ENCODE measurements at places on chromosomes 7 and 10.

- no peak for DNase-seq
Observed at GRCh38 chr10:101695404-101695890, 477 bp upstream of the FBXW4 start.

DNA sequence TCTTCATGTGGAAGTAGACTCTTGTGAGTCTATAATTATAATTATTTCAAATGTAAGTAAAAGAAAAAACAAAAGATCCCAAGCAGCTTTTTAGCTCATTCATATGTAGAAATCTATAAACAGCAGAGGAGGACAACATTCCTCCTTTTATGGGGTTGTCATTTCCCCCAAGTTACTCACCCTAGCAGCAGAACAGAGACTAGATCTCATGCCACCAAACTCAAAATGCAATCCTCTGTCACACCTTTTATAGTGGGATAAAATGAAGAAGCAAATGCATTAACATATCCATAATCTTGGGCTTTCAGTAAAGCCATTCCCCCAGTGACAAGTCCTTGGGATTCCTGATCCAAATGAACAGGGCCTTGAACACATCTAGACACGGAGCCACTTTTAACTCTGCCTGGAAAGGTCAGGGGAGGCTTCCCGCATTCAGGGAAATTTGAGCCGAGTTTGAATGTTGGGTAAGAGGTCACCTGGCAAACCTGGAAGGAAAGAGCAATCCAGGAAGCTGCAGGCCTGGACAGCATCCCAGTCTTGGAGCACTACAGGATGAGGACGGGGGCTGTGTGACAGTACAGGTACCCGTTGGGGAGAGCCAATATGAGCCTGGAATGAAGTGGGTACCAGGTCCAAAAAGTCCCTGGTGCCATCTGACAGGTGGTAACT, 76.4 kb downstream of the DOCK4 start:
- no peak for DNase-seq

- DNase-seq: no peak
Observed at GRCh38 chr10:73060738-73061635, 35.7 kb downstream of the P4HA1 start.

DNA sequence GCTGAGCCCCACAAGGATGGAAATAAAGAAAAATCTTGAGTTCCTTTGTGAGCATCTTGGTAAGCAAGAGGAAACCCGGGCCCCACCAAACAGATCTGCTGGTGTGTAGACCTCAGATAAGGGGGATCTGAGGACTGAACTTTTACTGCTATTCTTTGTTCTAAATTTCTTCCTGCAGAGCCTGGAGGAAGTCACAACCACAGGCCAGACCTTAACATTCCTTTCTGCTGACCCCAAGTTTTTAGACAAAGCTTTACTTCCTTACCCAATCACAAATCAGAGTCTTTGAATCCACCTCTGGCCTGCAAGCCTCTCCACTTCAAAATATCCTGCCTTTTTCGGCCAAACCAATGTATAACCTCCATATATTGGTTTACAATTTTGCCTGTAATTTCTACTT, 352.6 kb upstream of the AUTS2 start:
- no peak for DNase-seq

GRCh38 chr7:92697012-92697411, 106.8 kb upstream of the FAM133B start:
- no peak for DNase-seq

DNA sequence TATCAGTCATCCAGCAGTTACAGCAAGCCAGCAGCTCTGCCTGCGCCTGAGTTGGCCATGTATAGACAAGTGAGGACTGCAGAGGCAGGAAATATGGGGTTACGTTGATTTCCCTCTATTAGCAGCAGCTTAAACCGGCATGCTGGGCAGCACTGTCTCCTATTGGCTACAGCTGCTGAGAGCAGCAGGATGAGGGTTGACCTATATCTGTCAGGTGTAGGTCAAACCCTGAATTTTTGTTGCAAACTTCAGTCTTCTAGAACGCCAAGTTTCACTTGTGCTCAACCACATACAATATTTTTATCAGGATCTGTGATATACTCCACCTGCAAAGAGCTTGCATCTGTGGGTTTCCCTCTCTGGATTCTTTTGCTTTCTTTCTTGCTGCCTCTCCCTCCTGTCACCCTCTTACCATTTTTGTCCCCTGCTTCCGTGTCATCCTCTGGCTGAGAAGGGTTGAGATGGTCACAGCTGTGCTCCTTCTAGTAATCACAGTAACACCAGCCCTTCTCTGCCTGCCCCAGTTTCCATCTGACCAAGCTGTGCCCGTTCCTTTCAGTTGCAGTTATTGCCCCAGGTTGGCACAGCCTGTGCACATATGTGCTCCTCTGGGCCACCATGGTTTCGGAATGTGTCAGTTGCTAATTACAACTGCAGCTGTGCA, 23.8 kb upstream of the GLCCI1 start:
- DNase-seq: no peak

DNA sequence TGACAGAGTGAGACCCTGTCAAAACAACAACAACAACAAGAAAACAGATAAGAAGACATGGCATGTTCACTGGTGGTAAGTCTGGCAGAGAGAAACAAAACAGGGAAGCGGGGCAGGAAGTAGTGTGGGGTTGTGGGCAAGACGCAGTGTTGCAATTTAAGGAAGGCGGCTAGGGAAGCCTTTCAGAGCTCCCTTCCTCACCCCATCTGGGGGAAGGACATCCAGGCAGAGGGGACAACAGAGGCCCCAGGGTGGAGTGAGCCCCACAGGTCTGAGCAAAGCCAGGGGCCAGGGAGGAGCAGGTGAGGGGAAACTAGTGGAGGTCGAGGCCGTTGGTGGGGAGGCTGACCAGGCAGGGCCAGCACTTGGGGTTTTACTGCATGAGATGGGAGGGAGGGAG, 16.8 kb downstream of the LAT2 start:
- no peak for DNase-seq

GRCh38 chr10:100148353-100149211, 37.2 kb downstream of the ERLIN1 start:
- DNase-seq: no peak

DNA sequence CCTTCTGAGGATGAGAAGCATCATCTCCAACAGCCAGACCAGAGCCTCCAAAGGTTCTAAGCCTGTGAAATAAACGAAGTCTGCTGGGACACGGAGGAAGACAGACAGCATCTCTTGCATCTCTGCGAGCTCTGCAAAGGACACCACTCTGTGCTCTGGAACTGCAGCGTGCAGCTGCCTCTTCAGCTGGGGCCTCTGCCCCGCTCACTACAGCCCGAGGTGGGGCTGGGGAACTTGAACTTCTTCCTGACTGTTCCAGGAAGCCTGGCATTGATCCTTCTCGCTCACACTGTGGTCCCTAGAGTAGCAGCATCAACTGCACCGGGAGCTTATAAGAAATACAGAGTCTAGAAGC, 163.3 kb downstream of the USP6NL start:
- DNase-seq: no peak

- no peak for DNase-seq
Observed at GRCh38 chr7:148584154-148584827, 6.3 kb upstream of the C7orf33 start.

DNA sequence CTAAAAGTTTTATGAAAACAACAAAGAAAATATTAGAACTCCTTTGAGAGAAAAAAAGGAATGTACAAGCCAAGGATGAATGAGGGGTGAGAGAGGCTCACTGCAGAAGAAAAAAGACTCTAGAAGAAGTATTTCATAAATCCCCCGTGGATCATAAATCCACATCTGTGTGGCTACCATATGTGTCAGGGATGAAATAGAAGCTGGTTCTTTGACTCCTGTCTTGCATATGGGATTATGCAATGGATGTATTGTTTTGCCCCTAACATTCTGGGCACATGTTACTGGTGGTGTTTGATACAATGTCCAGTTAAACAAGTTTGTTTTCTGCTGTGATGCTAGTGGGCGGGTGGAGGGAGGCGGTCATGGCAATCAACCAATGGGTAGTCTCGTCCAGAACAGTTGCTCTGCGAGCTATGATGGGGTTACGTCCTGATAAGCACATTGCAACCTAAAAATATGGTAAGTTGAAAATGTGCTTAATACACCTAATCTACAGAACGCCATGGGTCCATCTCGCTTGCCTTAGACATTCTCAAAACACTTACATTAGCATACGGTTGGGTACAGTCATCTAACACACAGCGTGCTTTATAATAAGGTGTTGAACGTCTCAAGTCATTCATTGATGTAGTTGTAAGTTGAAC, 34.1 kb upstream of the PITRM1 start:
- no peak for DNase-seq
